ENCODE measurements at places on chromosomes 2 and 18. TPM values are rescaled to one million over a fixed set of nuclear protein-coding genes. Genes with fewer than 3 reads are reported as not detected.

DNA sequence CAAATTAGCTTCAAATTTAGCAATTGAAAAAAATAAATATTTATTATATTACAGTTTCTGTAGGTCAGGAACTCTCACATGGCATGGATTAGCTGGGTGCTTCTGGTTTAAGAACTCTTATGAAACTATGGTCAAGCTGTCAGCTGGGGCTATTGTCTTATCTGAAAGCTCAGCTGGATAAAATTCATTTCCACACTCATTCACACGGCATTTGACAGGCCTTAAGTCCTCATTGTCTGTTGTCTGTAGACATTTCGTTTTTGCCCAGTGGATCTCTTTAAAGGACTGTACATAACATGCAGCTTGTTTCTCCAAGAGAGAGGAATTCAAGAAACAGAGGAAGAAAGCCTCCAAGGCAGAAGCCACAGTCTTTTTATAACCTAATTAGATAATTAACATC is 1556.8 kb upstream of the SLC39A10 start:
- H3K4me1 ChIP-seq, result no peaks in the 10 kb centered on the region
- H3K36me3 ChIP-seq, result no peaks in the 10 kb centered on the region
- H3K27ac ChIP-seq, result no peak overlapping the region
- H3K27me3 ChIP-seq, result no peaks in the 10 kb centered on the region

DNA sequence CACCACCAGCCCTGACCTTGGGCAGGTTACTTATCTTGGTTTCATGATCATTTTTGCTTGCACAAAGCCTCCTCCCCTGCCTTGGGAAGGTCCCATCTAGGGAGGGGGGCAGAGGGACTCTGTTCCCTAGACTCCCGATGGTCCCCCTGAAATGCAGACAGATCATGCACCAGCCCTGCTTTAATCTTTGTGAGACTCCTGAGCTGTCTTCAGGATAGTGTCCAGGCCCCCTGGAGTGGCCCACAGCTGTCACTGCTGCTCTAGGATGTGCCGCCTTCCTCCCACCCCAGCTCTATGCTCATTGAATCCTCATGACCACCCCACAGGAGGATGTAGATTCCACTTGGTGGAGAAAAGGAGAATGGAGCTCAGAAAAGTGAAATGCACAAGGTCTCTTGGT is 28.0 kb downstream of the PCARE start:
- H3K36me3 ChIP-seq, result no peaks in the 10 kb centered on the region
- no peak overlapping the region for H3K27ac ChIP-seq
- no peaks in the 10 kb centered on the region for H3K4me1 ChIP-seq
- H3K27me3 ChIP-seq, result no peaks in the 10 kb centered on the region

GRCh38 chr2:218081695-218082094 is 12.6 kb downstream of the RUFY4 start:
- no peak overlapping the region for H3K4me3 ChIP-seq
- H3K4me1 ChIP-seq, result no peaks in the 10 kb centered on the region
- no peaks in the 10 kb centered on the region for H3K36me3 ChIP-seq
- no peak overlapping the region for H3K27ac ChIP-seq
- no peaks in the 10 kb centered on the region for H3K27me3 ChIP-seq

DNA sequence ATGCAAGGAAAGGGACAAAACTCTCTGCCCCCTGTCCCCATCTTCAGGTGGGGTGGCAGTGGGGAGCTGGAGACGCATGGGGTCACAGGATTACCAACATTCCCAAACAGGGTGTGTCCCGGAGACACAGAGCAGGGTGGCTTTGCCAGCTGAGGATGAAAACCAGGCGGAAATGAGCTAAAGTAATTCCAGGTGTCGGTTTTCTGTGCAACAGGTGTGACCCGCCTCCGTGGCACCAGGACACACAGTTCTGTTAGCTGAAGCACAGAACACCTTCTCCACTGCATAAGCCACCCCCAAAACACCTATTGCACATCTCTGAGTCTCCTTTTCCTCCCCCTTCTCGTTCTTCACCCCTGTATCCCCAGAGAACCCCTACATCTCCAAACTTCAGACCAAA is 122.7 kb upstream of the GLI2 start:
- H3K36me3 ChIP-seq, result no peaks in the 10 kb centered on the region
- H3K4me3 ChIP-seq, result no peak overlapping the region
- no peak for DNase-seq
- peaks cover 19% of the 10 kb centered on the region for H3K4me1 ChIP-seq

- no peak overlapping the region for H3K4me3 ChIP-seq
- no peak for DNase-seq
- no peaks in the 10 kb centered on the region for H3K36me3 ChIP-seq
- H3K4me1 ChIP-seq, result no peaks in the 10 kb centered on the region
- no peaks in the 10 kb centered on the region for H3K27me3 ChIP-seq
Observed at GRCh38 chr2:205612636-205613035, 69.7 kb upstream of the NRP2 start.

DNA sequence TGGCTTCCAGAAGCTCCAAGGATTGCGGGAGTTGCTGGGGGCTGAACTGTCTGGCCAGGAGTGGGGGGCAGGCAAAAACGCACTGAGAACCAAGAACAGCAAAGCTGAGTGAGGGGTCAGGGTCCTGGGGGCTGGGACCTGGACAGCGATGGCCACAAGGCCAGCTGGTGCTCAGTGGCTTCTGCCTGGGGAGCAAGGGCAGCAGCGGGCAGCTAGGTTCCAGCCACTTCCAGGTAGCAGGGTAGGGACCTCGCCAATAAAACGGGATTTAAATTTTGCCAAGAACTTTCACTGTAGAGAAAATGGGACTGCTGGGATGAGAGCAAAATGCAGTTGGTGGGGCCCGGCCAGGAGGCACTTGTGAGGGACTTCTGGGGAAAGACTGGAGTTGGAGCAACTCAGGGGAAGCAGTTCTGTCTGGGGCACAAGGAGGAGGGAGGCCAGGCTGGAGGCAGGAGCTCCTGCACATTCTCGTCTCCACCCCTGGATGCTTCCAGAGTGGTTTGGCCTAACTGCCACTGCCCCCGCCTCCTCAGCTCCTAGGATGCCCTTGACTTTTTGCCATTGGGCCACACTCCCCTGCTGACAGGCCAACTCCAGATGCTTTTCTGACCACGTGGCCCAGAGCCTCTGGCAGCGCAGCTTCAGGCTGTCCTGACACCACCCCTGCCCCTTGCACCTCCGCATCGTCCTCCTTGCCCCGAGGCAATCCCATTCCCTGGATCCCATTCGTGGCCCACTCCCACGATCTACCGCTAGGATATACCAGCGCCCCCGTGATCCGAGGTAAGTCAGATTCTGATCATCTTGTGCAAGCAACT is 5.5 kb upstream of the CCDC74A start:
- H3K27me3 ChIP-seq, result no peaks in the 10 kb centered on the region
- no peak overlapping the region for H3K4me3 ChIP-seq

SP140L gene
- total RNA-seq, result 4.0 TPM

RBBP8 gene
- 1.9 TPM for total RNA-seq

TEX44 gene
- not detected for total RNA-seq

CHRND gene
- total RNA-seq, result not detected

DSG1 gene
- not detected for total RNA-seq
